HepG2 (cell line): ENCODE measurements at places on chromosomes 16 and 17. TPM values are rescaled to one million over a fixed set of nuclear protein-coding genes. Genes with fewer than 3 reads are reported as not detected.

GRCh38 chr16:79312502-79312901, 288.0 kb downstream of the MAF start:
- H3K4me1 ChIP-seq, result no peaks in the 10 kb centered on the region
- no peaks in the 10 kb centered on the region for H3K36me3 ChIP-seq
- H3K4me3 ChIP-seq, result no peak overlapping the region
- DNase-seq, result no peak
- H3K27ac ChIP-seq, result no peak overlapping the region
- H3K27me3 ChIP-seq, result 0 out of 3 replicates have a peak, but pooled peaks cover 27% of the 10 kb centered on the region

The SMIM22 gene
- not detected in 2 replicates for total RNA-seq

DNA sequence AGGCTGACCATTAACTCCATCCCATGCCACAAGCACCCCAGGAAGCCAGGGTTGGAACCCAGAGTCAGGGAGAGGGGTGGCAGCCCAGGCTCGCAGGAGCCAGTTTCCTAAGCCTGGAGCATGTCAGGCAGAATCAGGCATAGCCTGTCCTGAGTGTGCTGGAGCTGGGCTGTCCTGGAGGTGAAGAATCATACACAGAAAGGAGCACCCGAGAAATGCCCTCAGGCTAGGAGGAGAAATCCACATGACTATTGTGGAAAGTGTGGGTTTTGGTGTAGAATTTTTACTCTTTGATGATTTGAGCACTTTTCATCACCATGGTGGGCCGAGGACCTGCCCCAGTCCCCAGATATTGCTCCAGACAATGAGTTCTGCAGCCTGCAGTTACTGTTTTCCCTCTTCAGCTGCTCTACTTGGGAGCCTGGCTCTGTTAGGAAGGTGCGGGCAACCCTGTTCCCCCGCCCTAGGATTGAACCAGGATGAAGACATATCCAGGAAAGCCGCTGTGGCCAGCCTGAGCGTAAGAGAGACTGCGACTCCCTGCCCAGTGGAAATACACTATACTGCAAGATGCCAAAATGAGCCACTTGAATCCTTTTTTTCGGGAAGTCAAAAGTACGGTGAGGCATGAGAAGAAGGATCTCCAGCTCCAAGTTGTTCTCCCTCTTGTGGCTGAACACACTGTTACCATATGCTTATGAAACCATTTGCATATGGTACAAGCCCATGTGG, 29.0 kb upstream of the HEATR6 start:
- H3K4me3 ChIP-seq, result no peak overlapping the region
- no peaks in the 10 kb centered on the region for H3K4me1 ChIP-seq
- DNase-seq, result no peak
- H3K27me3 ChIP-seq, result no peaks in the 10 kb centered on the region; the same call in none of the 2 replicates
- H3K27ac ChIP-seq, result no peak overlapping the region

DNA sequence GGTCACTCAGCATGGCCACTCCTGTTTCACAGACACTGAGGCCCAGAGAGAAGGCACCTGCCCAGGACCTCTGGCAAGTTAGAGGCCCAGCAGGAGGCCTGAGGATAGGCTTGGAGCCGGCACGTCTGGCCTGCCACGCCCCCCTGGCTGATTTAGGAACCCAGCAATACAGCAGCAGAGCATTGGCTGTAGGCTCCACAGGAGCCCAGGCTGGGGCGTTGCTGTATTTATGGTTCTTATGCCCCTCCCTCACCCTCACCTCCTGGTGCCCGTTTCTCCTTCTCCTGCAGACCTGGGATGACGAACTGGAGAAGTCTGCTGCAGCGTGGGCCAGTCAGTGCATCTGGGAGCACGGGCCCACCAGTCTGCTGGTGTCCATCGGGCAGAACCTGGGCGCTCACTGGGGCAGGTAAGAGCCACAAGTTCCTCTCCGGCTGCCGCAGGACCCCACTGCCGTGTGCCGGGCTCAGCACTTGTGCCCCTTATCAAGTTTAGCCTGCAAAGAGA, 25.8 kb downstream of the CRISPLD2 start:
- H3K4me1 ChIP-seq, result peaks cover 8% of the 10 kb centered on the region
- peaks cover 6% of the 10 kb centered on the region for H3K27me3 ChIP-seq
- no peak overlapping the region for H3K27ac ChIP-seq
- no peak for DNase-seq

GRCh38 chr17:39096508-39097149, 54.8 kb downstream of the PLXDC1 start:
- no peak for DNase-seq
- no peak overlapping the region for H3K27ac ChIP-seq
- peaks cover 25% of the 10 kb centered on the region for H3K4me1 ChIP-seq
- no peak overlapping the region for H3K4me3 ChIP-seq
- peaks cover 6% of the 10 kb centered on the region; the same call in 1 of the 2 replicates for H3K27me3 ChIP-seq
